ENCODE measurements at places on chromosomes 4 and X.

DNA sequence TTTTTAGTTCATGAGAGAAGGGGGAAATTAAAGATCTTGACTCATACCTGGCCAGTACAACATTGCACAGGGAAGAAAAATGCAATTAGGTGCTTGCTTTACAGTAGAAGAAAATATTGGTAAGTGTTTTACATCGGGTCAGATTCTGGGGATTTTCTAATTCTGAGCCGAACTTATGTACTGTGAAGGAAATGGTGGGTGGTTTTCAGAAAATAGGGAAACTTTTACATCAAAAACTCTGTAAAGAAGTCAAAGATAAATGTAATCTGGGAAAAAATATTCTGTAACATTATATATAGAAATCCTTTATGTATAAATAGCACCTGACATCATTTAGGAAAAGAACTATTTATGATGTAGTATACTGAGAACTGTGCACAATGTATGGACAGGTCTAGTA is 75.4 kb downstream of the KDM6A start:
- no peak for DNase-seq

GRCh38 chr4:123583043-123583442 is 186.4 kb downstream of the SPRY1 start:
- DNase-seq = no peak

GRCh38 chr4:105650190-105650589 is 58.3 kb downstream of the INTS12 start:
- no peak for DNase-seq

DNA sequence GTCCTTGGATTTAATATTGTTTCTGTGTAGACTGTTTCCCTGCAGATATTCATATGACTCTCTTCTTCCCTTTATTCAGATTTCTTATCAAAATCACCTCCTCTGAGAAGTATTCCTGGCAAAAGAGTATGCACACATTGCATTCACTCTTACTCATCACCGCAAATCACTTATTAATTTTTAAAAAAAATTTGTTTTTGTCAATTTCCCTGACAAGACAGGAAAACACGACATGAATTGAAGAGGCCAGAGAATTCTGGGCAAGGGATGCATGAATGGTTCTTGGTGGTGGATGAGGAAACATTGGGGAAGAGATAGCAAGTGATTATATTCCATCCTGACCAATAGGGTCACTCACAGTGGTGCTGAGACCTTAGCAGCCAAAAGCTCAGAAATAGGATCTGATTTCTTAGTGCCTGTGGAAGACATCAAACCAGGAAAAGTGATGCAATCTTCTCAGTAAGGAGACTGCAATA is 522.5 kb upstream of the AGA start:
- DNase-seq = no peak

DNA sequence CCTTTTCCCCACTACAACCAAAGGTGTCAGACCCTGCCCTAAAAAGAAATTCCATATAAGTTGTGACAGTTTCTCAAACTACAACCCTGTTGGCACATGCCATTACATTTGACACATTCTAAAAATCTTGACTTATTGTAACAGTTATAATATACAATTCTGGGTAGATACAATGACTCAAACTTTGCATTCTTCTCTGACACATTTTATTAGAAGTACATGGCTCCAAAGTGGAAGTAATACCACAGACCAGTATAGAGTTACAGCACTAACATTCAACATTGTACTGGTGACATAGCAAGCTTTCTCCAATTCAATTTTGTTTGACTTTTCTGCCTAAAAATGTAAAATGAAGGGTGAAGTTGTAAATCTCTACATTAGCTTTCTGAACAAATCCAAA is 196.6 kb upstream of the ETNPPL start:
- DNase-seq = no peak

GRCh38 chr4:145230726-145231125 is 50.3 kb upstream of the OTUD4 start:
- DNase-seq = no peak

GRCh38 chr4:145734576-145735346 is 54.8 kb downstream of the C4orf51 start:
- no peak for DNase-seq

GRCh38 chrX:10619425-10620046 is 849 bp downstream of the MID1 start:
- no peak for DNase-seq

- no peak for DNase-seq
These were observed 202.6 kb upstream of the BCOR start for GRCh38 chrX:40300286-40300890.
